ENCODE measurements at places on chromosomes 1 and 21.

DNA sequence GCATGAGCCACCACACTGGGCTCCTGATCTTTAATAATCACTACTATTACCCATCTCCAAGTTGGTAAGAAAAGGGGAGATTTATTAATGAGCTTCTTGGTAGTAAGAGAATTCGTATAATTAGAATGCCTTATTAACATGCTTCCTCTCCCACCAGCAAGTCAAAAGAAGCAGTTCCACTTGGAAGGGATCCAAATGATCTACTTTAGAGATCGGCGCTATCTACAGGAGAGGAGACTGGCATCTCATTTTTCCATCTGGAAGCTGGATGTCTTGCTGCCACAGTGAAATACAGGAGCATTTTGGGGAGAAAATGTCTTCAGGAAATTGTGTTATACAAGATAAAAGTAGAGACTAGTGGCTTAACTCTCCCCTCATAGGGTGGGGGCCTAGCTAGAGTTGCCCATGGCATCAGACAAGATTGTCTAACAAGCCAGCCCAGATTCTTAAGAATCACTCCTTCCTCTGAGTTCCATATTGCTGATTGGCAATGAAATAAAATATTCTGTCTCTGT lies 33.6 kb upstream of the CAMSAP2 start:
- no peak for DNase-seq

GRCh38 chr1:3865606-3866160 lies 8.4 kb downstream of the DFFB start:
- DNase-seq: no peak

GRCh38 chr1:244199902-244200301 lies 148.8 kb downstream of the ZBTB18 start:
- DNase-seq: no peak

DNA sequence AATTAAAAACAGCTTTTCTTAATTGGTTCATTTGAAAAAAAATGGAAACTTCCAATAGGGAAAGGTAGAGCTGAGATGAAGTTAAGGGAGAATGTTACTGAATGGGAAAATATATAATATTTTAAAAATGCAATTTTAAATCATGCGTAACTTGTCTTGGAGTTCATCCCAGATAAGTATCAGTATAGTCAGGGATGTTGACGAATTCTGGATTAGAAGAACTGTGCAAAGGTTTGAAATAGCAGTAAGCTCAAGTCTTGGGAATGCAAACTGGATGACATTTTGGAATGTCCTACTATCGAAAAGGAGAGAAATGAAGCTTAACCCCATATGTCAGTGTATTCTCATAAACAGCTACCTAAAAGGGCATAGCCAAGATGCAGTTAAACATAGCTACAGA lies 4.0 kb upstream of the ST6GALNAC3 start:
- no peak for DNase-seq

DNA sequence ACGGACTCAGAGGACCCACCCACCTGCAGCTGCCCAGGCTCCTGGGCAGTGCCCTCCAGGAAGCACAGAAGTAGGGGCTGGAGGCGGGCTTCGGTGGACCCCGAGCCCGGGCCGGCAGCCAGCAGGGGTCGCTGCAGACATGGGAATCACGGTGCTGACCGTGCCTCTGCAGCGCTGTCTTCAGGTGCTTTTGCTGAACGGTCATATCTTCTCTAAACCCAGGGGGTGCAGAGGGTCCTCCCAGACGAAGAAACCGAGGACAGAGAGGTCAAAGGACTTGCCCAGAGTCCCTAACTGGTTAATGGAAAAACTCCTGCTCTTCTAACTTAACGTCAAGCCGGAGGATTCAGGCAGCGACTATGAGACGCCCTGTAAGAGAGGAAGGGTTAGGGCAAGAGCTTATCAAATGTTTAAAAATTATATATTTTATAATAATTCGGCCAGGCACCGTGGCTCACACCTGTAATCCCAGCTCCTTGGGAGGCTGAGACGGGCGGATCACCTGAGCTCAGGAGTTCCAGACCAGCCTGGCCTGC lies 21.5 kb upstream of the LEFTY2 start:
- no peak for DNase-seq

- DNase-seq: no peak
Observed at GRCh38 chr1:59005491-59006288, 221.8 kb upstream of the JUN start.

- no peak for DNase-seq
Observed at GRCh38 chr1:118902711-118903191, 85.4 kb downstream of the TBX15 start.

DNA sequence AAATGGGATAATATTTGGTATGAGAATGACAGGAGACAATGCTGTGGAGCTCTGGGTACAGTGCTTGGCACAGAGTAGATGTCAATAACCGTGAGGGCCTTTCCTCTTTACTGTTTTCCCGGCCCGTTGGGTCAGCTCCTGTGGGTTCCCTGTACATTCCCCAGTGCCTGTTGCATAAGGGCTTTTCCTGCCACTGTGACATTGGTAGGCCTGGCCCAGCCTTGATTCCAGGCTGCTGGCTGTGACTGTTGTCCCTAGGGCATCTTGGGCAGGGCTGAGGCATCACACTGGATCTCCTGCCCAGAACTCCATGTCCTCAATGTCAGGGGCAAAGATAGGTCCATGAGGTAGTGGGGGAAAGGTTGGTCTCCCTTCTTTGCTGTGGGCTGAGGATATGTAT lies 25.8 kb upstream of the MYCL start:
- no peak for DNase-seq

GRCh38 chr1:237084341-237085077 lies 42.5 kb downstream of the RYR2 start:
- DNase-seq: no peak

DNA sequence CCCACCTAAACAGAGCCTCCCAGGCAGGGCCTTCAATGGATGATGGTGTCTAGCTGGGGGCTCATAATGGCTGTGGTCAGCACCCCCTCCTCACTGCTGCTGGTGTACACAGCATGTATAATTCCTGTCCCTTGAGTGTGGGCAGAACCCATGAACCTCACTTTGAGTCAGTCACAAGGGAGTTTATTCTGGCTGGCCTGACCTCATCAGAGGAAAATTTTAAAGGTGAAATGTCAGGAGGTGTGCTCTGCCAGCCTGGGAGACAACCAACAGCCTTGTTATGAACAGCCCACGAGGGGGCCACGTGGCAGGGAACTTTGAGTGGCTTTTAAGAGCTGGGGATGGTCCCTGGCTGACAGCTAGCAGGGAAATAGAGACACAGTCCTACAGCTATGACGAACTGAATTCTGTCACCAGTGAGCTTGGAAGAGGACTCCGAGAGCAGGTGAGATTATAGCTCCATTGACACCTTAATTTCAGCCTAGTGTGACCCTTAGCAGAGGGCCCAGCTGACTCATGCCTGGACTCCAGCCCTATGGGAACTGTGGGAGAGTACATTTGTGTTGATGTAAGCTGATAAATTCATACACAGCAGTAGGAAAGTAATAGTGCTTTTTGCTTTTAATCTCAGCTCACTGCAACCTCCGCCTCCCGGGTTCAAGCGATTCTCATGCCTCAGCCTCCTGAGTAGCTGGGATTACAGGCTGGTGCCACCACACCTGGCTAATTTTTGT lies 73.5 kb upstream of the RUNX3 start:
- DNase-seq: no peak

All from renal pelvis (tissue), 12 donors.